ENCODE measurements at places on chromosomes 3 and 15.

DNA sequence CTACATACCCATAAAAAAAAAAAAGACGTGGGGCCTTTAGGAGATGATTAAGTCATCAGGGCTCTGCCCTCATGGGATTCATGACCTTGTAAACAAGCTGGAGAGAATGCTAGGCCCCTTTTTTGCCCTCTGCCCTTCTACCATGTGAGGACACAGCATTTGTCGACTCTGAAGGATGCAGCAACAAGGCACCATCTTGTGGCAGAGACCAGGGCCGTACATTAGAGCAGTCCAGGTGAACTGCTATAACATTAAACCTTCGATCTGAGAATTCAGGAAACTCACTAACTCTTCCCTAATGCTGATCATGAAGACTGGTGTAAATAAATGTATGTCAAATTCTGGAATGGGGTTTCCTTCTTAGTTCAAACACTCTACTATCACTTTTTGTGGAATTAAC, 30.7 kb upstream of the SIAH2 start:
- DNase-seq = no peak

- DNase-seq = no peak
Observed at GRCh38 chr15:79397269-79397910, 34.7 kb upstream of the MINAR1 start.

- no peak for DNase-seq
Observed at GRCh38 chr3:171001957-171002694, 24.4 kb downstream of the SLC2A2 start.

DNA sequence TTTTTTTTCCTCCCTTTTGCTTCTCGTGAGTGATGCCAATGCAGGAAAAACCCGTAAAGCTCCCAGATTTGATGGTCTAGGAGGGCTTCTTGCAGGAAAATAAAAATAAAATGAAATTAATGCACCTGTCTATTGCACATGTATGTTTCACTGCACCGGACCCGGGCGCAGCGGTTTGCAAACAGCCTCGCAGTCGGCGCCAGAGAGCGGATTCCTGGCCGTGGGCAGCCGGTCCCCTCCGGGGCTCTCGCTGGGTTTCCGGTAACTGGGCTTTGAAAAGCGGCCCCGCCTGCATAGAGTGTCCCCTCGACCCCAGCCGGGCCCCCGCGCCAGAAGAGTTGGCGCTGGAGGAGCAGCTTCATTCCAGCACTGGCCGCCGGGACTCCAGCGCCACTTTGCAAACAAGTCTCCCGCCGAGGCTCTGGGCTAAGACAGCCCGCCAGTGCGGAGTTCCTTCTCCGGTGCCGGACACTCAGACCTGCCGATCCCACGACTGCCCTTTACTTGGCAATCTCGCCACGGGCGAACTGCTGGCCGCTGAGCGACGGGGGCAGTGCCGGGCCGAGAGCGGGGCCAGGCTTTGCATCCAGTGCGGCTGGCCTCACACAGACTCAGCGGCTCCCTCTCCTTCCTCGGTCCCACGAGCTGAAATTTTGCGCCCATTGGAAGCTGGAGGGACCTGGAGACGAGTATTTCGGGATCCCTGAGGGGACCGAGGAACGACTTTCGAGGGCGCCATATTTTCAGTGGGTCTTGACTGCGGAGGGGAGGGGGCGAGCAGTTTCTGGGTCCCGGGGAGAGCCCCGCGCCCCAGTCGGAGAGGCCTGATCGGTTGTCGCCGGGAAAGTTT, 225.9 kb upstream of the C2CD4B start:
- DNase-seq = peak; percentile 75

GRCh38 chr15:94844538-94845389, 613.4 kb downstream of the MCTP2 start:
- DNase-seq = peak; percentile 77

GRCh38 chr3:8660175-8661118, 15.8 kb upstream of the SSUH2 start:
- no peak for DNase-seq

- DNase-seq = no peak
Observed at GRCh38 chr3:10722911-10723310, 93.1 kb upstream of the SLC6A11 start.

DNA sequence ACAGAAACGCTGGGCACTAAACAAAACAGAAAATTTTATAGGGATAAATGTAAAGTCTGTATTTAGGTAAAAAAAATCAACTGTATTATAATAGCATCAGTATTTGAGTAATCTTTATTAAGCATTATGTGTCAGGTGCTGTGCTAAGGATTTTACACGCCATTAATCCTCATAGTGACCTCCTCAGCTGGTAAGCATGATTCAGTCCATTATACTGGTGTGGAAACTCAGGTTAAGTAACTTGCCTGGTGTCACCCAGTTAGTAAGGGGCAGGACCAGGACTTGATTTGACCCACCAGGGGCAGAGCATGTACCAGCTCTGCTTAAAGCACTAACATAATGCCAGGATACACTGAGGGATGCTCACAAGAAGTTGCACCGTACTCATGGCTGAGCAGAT, 4.8 kb downstream of the MYO5C start:
- no peak for DNase-seq
